Left ventricle myocardium superior (tissue), 1 donor: ENCODE measurements at places on chromosomes 7 and 10. TPM values are rescaled to one million over a fixed set of nuclear protein-coding genes. Genes with fewer than 3 reads are reported as not detected.

Gene NRG3
- total RNA-seq, result 0.15 TPM

Gene A1CF
- total RNA-seq, result not detected

Gene GCK
- 1.4 TPM for total RNA-seq

Gene PTF1A
- not detected for total RNA-seq

Gene NODAL
- not detected for total RNA-seq

Gene ATRNL1
- total RNA-seq, result 1.6 TPM

Gene OR2A1
- not detected for total RNA-seq

Gene FAM131B
- total RNA-seq, result 0.57 TPM

Gene TMEM184A
- 0.22 TPM for total RNA-seq

Gene GRID1
- total RNA-seq, result 2.4 TPM

Gene HOXA6
- not detected for total RNA-seq

Gene ADAM22
- 1.7 TPM for total RNA-seq

Gene KCP
- total RNA-seq, result 0.12 TPM

Gene SEMA4G
- total RNA-seq, result 1.6 TPM

Gene HSPA14
- 8.8 TPM for total RNA-seq

Gene AKR1C3
- total RNA-seq, result 23.2 TPM

Gene NPFFR1
- 0.02 TPM for total RNA-seq

Gene COPG2
- 19.2 TPM for total RNA-seq

Gene ETV1
- total RNA-seq, result 29.8 TPM

Gene PNLIP
- total RNA-seq, result not detected

Gene SH2D4B
- not detected for total RNA-seq

Gene CCL24
- total RNA-seq, result 0.47 TPM

Gene ENO4
- 0.64 TPM for total RNA-seq

Gene ASIC3
- 8.6 TPM for total RNA-seq

Gene ZCCHC24
- total RNA-seq, result 49.0 TPM

Gene TACC2
- total RNA-seq, result 377 TPM

Gene SPDYE16
- not detected for total RNA-seq

Gene AKR1C2
- 14.2 TPM for total RNA-seq

Gene GDF2
- not detected for total RNA-seq

Gene BLVRA
- 47.4 TPM for total RNA-seq

Gene SSC4D
- total RNA-seq, result 0.55 TPM

Gene GBX1
- 1.5 TPM for total RNA-seq

Gene SCART1
- 0.45 TPM for total RNA-seq

Gene DGKI
- 0.47 TPM for total RNA-seq

Gene PAX2
- total RNA-seq, result not detected
